ENCODE measurements at places on chromosomes 12 and 14. TPM values are rescaled to one million over a fixed set of nuclear protein-coding genes. Genes with fewer than 3 reads are reported as not detected.

The RNF212B gene
- not detected for total RNA-seq

The TSPAN19 gene
- total RNA-seq: not detected

The SPX gene
- 2.8 TPM for total RNA-seq

- H3K4me1 ChIP-seq: peaks cover 9% of the 10 kb centered on the region
- no peak overlapping the region for H3K4me3 ChIP-seq
- no peaks in the 10 kb centered on the region for H3K36me3 ChIP-seq
- no peaks in the 10 kb centered on the region for H3K27me3 ChIP-seq
- no peak overlapping the region for H3K27ac ChIP-seq
Observed at GRCh38 chr12:190881-191280, 23.1 kb downstream of the SLC6A12 start.

DNA sequence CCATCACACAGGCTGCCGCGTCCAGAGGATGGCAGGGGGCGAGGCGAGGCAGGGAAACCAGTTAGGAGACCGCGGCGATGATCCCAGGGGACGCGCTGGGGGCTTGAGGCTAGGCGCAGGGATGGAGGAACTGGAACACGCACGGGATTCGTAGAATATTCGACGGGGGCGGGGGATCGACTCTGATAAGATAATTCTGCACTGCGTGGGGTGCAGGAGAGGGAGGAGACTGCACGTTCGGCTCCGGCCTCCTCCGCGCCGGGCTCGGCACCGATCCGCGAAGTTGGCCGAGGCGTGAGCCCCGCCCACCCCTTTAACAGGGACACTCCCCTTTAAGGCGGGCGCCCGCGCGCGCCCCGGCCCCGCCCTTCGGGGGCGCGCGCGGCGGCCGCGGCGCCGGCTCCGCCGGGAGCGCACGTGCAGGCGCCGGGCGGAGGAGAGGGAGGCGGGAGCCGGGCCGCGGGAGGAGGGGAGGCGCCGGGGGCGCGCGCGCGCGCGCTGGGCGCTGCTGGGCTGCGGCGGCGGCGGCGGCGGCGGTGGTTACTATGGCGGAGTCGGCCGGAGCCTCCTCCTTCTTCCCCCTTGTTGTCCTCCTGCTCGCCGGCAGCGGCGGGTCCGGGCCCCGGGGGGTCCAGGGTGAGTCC, at the start of gene ACVR1B:
Gene ACVR1B (plus strand): TSS at position 501 of the 644 bp plus-strand sequence. CDS start 45 bp downstream, at position 546.
- peak within 1 kb of the TSS; percentile 89 for H3K4me3 ChIP-seq
- DNase-seq: peak; percentile 92

DNA sequence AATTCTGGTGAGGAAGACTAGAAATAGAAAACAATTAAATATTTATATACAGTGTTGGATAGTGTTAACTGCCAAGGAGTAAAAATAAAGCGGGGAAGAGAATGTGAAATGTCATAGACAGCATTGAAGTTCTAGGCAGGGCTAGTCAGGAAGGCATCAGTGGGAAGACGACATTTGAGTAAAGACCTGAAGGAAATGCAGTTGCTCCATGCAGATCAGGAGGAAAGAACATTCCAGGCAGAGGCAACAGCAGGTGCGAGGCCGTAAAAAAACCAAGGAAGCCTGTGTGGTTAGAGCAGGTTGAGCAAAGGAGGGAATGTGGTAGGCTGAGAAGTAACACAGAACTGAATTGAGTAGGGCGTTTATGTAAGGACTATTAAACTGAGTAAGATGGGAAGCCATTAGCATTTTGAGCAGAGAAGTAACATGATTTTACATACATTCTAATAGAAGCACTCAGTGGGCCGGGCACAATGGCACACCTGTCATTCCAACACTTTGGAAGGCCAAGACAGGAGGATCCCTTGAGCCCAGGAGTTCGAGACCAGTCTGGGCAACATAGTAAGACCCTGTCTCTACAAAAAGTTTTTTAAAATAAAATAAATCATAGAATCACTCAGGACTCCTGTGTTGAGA, 14.9 kb downstream of the SLC35E3 start:
- H3K4me1 ChIP-seq: no peaks in the 10 kb centered on the region
- H3K27me3 ChIP-seq: no peaks in the 10 kb centered on the region
- H3K27ac ChIP-seq: no peak overlapping the region
- no peak for DNase-seq
- no peak overlapping the region for H3K4me3 ChIP-seq

DNA sequence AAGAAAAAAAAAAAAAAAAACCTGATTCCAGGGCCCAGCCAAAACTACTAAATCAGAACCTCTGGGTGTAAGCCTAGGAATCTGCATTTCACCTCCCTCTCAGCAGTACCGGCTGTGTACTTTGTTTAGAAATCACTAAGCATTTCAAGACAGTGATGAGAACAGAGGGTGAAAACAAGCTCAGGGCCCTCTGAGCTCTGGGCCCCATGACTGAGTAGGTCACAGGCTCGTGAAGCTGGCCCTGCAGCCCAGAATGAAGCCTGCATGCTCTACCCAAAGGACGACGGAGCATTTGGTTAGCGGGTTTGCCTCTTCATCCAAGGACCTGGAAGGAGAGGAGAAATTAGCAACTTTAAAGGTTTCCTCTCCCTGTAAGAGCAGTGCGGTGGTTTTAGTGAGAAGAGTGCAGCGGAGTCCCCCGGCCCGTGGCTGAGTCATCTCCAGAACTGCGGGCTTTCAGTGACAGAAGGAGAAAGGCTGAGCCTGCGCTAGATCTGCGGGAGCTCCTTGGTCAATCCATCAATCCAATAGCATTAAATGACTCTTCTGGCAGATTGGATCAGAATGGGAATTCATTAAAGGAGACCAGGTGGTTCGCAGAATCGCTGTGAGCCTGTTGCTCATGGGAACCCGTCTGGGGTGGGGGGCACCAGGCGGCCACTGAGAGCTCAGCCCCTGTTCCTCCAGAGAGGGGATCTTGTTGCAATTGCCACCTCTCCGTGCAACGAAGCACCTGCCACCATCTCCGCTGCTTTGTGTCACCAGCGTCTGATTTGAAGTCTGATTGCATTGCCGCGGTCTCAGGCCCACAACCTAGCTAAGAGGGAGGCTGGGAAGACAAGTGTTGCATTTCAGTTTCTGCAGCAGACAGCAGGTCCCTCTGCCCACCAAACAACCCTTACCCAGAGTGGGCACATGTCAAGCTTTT, 7.3 kb downstream of the IL31 start:
- H3K4me1 ChIP-seq: peaks cover 43% of the 10 kb centered on the region
- no peaks in the 10 kb centered on the region for H3K27me3 ChIP-seq
- peak; percentile 84 for DNase-seq
- peak overlapping the region; percentile 55 for H3K27ac ChIP-seq

- no peak overlapping the region for H3K27ac ChIP-seq
- no peak overlapping the region for H3K4me3 ChIP-seq
- no peaks in the 10 kb centered on the region for H3K36me3 ChIP-seq
- H3K27me3 ChIP-seq: peaks cover 27% of the 10 kb centered on the region
- no peaks in the 10 kb centered on the region for H3K4me1 ChIP-seq
Observed at GRCh38 chr14:96261053-96261452, 5.0 kb downstream of the BDKRB1 start.

Measured in activated T-cell treated with anti-CD3 and anti-CD28 coated beads, Interleukin-2, amount 50 U/mL, for 72 hours (primary cell).